NCI-H1092 treated with DMSO at 0.1 percent for 48 hours (cell line): ENCODE measurements at places on chromosomes 4 and X.

DNA sequence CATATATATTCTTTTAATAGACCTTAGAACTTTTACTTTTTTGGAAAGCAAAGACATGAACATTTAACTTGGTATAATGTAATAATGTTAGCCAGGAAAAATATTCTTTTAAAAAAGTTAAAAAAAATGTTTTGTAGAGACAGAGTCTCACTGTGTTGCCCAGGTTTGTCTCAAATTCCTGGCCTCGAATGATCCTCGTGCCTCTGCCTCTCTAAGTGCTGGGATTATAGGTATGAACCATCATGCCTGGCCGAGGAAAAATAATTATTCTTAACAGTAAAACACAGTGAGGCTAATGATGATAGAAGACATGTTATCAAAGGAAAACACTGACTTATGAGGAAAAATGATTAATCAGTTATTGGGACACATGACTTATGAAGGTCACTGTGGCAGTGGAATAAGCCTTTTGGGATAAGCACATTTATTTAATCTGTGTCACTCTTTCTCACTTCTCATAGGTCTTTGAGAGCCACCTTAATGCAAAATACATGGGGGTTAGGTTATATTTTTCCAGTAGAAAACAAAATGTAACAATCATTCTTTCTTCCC is 6.0 kb upstream of the BMP2K start:
- DNase-seq: no peak

GRCh38 chr4:150385606-150386005 is 196.3 kb upstream of the MAB21L2 start:
- peak; percentile 82 for DNase-seq

- DNase-seq: no peak
Measured at GRCh38 chr4:107709916-107710315, 10.1 kb downstream of the PAPSS1 start.

GRCh38 chr4:165874072-165874790 is 1.2 kb downstream of the TLL1 start:
- DNase-seq: peak; percentile 58

DNA sequence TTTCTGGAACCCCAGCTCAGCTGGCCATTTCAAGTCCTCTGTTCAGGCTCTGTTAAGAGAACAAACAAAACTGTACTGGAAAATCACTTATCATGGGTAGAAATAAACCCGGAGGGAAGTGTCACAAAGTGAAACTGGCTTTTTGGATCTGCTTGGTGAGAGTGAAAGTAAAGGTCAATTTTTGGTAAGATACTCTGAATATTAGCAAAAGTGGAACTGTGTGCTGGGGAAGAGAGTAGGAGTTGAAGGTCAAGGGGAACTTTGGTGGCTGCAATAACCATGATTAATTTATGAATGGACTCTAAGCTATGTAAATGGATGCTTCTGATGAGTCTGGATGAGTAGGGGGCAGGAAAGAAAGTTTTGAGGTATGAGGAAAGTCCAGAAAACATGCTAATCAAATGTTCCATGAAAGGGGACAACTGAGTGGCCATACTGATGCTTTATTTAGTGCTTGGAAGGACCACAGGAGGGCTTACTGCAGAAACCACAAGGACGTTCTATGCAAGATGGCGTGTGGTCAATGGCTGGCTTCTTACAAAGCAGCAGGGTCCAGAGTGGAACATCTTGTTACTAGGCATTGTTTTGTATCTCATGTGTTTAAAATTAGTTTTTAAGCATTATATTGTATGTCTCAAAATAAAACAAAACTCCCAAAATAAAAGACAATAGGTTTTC is 36.8 kb upstream of the TNIP3 start:
- no peak for DNase-seq

- no peak for DNase-seq
Measured at GRCh38 chr4:7063362-7063761, 4.5 kb downstream of the GRPEL1 start.

- DNase-seq: no peak
Measured at GRCh38 chrX:44462850-44463249, 79.8 kb downstream of the FUNDC1 start.
